ENCODE measurements at places on chromosomes 6 and 20.

- DNase-seq = no peak
These were observed 122.5 kb upstream of the TAB2 start for GRCh38 chr6:149194820-149195558.

- no peak for DNase-seq
These were observed 32.9 kb upstream of the MRGBP start for GRCh38 chr20:62763404-62763803.

GRCh38 chr6:108277831-108278230 lies 17.0 kb upstream of the SNX3 start:
- no peak for DNase-seq

GRCh38 chr6:33817489-33817888 lies 13.7 kb upstream of the MLN start:
- no peak for DNase-seq

- DNase-seq = no peak
These were observed 290.9 kb upstream of the TSHZ2 start for GRCh38 chr20:52681288-52681687.

GRCh38 chr20:37627060-37627766 lies 66.6 kb upstream of the CTNNBL1 start:
- peak; percentile 35 for DNase-seq

- DNase-seq = no peak
These were observed 15.4 kb downstream of the LINC00237 start for GRCh38 chr20:21090721-21091120.

DNA sequence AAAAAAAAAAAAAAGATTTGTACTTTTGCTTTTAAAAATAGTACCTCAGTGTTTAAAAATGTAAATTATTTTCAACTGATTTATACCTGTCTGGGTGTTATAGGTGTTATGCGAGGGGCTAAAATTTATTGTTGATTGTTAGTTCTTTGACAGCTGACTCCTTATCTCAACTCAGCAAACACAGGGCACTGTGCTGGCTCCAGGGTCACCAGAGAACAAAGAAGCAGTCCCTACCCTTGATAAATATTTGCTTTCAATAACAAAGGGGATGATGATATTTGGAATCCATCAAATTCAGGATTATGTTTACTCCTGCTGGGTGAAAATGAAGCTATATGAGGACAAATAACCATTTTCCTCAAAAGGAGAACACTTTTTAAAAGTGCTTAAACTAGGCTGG lies 34.2 kb upstream of the KAT14 start:
- no peak for DNase-seq

DNA sequence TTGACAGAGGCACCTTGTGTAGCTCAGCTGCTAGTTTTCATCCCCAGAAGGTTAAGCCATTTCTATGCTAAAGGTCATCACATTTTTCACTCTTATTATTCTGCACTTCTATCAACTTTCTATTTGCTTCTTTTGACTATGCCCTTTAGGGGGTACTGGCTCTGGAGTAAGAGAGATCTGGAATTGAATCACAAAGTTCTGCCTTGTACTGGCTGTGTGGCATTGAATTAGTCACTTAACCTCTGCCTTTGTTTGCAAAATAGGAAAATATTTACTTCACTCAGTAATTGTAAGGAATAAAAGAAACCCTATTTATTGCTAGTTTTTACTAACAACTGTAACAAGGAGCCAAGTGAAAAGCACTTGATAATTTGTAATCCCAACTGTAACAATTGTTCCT lies 56.8 kb upstream of the MTRF1L start:
- DNase-seq = no peak

- no peak for DNase-seq
These were observed 173.4 kb downstream of the SLC16A10 start for GRCh38 chr6:111260570-111261298.

GRCh38 chr6:140319209-140319608 lies 944.8 kb upstream of the CITED2 start:
- DNase-seq = peak; percentile 7

GRCh38 chr6:15871276-15871675 lies 208.4 kb upstream of the DTNBP1 start:
- no peak for DNase-seq

GRCh38 chr6:130434174-130434873 lies 68.5 kb downstream of the TMEM200A start:
- no peak for DNase-seq

DNA sequence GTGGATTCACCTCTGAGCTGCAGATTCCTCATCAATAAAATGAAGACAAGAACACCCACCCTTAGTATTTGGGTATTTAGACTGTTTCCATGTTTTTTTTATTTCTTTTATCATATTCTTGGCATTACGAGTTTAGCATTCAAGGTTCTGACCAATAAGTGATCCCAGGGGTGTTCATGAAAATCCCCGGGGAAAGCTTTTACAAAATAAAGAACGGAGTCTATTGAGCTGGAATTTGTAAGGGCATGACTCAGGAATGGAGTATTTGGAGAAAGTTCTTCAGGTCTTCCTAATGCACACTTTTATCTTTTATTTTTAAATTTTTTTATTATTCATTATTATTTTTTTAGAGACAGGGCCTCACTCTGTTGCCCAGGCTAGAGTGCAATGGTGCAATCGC lies 19.4 kb upstream of the TOX2 start:
- DNase-seq = no peak

DNA sequence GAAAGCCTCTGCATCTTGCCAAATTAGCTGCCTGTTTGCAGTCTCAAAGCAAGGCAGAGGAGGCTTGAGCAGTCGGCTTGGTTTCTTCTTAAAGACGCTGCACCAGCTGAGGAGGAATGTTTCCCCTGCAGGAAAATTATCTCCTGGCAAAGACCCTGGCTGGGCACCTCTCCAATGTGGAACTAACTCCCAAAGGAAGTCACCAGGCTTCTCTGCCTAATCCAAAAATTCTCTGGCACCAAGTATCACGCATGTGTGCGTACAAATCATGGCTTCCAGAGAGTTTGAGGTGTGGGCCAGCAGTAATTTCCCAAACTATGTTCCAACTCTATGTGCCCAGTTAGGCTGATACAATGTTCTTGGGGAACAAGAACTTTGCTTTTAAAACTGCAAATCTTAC lies 176.2 kb downstream of the KIF16B start:
- DNase-seq = no peak

DNA sequence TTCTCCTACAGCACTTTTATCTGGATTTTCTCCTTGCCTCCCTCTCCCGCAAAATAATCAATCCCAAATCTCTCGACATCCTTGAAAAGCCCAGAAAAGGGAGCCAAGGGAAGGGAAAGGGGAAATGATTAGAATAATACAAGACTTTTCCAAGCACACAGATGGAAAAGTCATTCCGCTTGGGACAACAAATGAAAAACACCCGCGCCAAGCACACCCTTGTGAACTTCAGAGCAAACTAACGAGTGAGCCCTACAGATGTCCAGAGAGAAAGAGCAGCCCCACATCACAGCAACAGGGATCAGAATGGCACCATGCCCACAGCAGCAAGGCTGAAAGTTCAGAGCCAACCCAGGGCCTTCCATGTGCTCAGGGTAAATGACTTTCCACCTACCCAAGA lies 49.6 kb downstream of the NINL start:
- no peak for DNase-seq

DNA sequence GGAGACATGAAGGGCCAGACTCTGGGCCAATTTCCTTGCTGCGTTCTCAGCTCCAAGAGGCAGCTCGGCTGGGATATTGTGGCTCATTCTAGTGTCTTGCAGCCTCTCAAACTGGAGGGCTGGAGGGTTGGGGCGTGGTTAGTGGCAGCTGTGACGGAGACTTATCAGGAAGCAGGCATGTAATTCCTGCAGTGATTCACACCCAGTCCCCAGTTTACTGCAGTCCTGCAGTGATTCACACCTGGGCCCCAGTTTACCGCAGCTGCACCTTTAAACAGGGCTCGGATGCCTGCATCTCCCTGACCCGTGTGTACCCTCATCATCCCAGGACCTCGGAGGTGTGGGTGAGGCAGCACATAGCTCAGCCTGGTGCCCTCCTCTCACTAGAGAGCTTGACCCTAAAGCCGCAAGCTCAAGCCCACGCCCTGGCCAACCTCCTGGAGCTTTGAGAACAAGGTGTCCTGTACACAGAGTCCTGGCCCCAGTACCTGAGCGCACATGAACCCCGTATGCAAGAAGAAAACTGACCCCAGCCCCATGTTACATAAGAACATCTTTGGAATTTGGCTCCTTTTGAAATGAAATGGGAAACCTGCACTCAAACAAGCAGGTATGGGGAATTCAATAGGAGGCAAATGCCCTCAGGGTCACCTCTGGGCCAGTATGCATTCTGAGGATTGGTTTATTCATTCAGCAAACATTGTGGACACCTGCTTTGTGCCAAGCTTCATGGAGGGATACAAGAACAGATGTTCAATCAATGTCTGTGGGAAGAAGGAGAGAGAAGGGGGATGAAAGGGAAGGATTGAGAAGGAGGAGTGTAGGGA lies 55.3 kb upstream of the FAM83D start:
- peak; percentile 68 for DNase-seq

- DNase-seq = no peak
These were observed 13.6 kb downstream of the POU3F2 start for GRCh38 chr6:98847779-98848538.

DNA sequence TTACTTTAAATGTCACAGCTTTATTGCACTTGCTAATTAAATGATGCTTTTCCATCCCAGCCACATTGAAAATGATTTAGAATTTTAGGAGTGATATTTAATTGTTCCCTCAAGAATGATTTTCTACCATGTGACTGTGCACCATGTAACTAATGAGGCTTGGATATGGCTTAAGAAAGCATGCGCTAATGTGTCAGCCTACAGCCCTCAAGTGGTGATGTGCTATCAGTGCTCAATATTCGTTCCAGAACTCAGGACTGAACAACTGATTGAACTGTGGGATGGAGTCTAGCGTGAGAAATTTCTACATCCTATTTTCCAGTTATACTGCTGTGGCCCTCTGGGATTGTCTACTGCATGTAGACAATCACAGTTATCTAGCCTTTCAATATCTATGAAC lies 71.5 kb downstream of the PKIB start:
- DNase-seq = no peak

DNA sequence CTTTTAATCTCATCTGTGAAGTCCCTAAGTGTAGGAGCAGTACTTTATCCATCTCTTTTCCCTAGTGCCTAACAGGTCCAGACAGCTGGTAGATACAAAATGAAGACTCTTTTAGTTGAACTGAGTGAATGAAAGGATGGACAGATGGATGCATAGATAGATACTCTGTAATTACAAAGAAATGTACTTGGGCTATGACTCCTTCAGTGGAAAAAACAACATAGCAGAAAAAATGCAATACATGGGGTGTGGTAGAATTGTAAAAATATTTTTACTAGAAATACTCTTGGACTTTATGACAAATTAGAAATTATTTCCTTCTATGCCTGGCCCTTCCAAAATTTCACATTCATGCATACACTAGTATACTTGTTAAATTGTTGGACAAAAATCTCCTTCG lies 29.3 kb downstream of the KCNQ5 start:
- no peak for DNase-seq

DNA sequence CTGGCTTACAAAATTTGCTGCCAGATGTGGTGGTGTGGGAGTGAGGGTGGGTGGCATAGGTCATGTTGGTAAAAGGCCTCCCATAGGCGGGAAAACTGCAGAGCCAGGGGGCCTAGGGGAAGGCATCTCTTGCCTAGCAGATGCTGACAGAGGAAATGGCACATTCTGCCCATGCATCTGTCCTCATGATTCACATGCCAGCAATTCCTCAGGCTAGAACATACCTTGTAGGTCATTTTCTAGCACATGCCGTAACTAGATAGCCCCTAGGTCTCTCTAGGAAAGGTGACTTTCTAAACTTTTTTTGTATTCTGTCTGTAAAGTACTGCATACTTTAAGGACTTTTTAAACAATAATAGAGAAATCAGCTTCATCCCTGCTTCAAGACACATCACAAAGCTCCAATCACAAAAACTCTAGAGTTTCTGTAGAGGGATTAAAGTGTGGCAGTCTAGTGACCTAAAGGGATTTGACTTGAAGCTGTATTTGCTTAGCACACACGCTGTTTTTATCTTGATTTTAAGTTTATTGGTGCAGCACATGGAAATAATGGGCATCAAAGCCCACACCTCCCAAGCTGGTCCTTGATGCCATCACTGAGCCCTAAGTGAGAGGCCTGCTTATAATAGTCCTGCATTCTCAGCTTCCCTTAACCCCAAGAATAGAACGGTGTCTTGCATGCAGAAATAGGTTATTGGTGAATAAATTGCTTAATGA lies 55.2 kb downstream of the ANKEF1 start:
- no peak for DNase-seq

- no peak for DNase-seq
These were observed 176.9 kb upstream of the SUPT3H start for GRCh38 chr6:45554591-45554990.

DNA sequence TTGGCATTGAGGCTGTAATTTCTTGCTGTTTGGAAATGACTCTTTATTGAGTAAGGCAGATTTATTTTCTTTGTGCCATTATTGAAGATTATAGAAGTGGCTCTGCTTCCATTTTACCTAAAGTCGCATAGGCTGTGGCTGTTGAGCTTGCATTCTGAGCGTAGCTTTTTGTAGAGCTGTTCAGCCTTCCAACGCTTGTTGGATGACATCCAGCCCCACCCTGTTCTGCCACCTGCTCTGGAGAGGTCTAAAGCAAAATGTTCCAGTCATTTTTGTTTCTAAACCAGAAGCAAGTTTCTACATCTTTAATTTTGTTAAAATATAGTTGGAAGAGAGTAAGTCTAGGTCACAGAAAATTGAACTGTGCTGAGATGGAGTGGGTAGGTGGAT lies 24.4 kb downstream of the UST start:
- DNase-seq = no peak

DNA sequence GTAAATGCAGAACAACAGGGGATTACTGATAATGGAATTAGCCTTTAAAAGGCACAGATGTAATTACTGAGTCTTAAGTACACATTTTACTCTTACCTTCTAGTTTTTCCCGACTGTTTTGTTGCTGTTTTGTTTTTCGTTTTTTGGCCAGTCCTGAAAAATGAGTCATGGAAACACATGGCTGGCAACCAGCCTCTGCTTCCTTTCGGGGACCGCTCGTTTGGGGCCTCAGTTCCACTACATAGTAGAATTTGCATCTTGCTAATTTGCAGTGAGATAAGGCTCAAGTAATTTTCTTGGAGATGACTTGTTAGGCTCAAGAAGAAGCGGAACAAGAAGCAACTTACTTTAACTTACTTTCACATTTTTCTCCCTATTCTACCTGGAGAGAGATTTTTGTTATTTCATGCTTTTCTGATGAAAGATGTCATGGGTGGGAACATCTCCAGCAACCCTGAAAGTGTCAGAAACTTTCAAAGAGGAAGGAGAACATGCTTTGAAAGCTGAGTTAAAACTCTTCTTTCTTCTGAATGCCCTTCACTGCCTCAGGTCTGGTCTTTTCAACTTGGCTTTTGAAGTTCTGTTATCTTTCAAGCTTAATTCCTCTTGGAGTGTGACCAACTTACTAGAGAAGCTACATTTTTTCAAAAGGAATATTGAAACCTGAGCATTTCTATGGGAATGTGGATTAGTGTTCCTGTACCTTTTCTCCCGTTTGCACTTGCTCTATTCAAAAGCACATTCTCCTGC lies 71.5 kb upstream of the HDAC2 start:
- DNase-seq = no peak

All from kidney capillary endothelial cell (primary cell).